GM18507 (cell line): ENCODE measurements at places on chromosomes 2 and 18.

DNA sequence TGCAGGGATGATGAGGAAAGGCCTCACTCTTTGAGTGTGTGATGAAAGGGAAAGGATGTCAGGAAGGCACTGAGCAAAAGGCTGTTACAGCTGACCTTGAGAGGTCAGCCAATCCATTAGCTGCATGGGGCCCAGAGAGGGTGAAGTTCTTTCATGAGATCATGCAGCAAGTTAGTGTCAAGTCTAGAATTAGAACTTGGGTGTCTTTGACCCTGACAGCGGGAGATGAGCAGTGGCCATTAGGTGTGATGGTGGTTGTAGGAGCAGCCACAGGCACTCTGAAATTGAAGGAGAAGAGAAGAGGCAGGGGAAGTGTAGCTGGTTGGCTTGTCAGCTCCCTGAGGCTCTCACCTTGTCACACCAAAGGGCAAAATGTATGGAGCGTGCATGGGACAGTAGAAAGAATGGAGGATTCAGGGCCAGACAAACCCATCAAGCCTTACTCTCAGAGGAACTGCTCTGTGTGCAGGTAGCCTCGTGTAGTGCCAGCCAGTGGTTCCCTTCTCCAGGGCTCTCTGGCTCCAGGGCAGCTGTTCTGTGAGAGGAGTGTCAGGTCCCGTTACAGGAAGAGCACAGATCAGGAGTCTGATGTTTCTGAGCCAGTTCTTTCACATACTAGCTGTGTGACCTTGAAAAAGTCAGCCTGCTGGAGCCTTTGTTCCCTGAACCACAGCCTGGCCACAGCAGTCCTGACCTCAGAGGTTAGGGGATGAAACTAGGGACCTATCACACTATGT lies 35.9 kb downstream of the MAP4K4 start:
- DNase-seq = no peak

DNA sequence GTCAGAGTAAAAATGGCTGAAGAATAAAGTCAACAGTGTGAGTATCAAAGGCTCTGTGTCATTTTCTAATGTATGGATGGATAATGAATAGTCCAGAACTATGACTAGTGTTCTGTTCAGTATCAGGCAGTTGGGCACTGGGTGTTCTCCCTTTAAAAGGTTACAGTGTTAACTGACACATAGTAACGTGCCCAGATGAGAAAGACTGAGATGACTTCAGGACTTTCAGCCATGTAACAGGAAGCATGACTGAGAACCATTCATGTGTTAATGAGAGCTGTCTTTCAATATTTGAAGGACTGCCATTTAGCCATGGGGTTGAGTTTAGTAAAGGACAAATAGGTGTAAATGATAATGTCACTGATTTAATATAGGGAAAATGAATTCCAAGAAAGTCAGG lies 187.1 kb downstream of the GULP1 start:
- no peak for DNase-seq

DNA sequence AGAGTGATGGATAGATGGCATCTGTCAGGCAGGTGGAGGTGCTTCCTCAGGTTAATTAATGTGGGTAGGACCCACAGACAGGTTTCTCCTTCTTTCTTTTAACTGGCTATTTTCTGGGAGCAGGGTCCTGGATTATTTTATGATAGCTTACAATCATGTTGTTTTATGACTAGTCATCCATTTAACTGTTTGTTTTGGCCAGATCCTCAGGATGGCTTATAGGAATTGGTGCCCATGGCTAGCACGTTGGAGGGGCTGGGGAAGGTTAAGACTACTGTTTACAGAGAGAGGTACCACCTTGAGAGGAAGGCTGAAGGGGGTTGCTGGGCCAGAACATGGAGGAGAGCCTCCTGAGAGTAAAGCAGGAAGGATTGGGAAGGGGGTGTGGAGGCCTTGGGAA lies 78.0 kb upstream of the MGAT5 start:
- DNase-seq = no peak

GRCh38 chr2:215748446-215748845 lies 264.9 kb downstream of the MREG start:
- no peak for DNase-seq

- no peak for DNase-seq
Measured at GRCh38 chr2:74532222-74532621, 2.5 kb downstream of the HTRA2 start.
